Jurkat, Clone E6-1 (cell line): ENCODE measurements at places on chromosomes 4 and X.

DNA sequence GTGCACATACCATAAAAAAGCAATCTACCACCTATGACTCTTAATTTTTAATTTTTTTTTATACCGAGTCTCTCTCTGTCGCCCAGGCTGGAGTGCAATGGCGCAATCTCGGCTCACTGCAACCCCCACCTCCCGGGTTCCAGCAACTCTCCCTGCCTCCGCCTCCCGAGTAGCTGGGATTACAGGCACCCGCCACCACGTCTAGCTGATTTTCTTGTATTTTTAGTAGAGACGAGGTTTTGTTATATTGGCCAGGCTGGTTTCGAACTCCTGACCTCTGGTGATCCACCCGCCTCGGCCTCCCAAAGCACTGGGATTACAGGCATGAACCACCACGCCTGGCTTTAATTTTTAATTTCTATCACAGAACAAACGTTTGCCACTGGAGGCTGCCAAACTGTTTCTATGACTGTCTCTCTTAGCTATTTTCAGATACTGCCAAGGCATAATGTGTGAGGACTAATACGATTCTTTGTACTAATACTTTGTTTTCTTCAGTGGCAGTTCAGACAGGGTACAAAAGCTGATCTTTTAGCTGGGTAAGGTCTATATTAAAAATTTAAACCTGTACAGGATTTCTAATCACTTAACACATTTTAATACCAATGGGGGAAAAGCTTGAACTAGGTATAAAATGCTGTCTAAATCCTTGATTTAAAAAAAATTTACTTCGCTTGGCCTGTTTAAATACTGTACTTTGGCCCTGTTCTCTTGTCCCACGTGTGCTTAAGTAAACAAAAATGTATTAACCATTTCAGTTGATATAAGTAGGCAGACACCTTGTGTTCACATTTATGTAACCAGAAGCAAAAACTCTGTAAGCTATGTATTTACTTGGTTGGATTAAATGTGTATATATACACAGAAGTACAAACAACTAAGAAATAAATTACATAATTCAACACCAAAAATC is 2.3 kb downstream of the PGRMC2 start:
- DNase-seq: no peak

GRCh38 chr4:26217961-26218676 is 102.7 kb upstream of the RBPJ start:
- no peak for DNase-seq

DNA sequence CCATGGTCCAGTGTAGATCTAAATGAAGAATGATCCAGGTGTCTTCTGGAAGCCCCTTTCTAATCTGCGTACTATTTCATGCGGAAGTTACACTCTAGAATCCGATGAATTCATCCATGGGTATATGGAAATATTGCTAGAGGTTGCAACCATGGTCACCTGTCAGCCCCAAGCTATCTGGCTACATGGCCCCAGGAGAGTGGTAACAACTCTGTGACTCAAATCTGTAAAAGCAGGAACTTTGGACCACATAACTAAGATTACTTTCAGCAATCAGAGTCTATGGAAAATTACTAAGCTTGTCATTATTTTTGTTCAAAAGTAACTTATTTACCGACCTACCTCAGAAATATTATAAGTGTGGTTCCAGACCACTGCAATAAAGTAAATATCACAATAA is 150.6 kb upstream of the MED14 start:
- no peak for DNase-seq

- DNase-seq: no peak
Measured at GRCh38 chr4:836003-836511, 10.1 kb upstream of the CPLX1 start.

DNA sequence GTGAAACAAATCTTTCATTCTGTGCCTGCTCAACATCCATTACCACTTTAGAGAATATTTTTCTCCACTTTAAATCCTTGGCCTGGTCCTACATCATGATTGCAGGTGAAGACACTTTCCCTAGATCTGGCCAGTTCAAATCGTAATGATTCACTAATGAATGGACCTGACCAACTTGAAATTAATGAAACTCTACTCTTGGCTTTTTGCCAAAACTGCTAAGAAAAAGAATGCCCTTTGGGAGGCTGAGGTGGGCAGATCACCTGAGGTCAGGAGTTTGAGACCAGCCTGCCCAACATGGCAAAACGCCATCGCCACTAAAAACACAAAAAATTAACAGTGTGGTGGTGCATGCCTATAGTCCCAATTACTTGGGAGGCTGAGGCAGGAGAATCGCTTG is 1082.6 kb upstream of the LCORL start:
- no peak for DNase-seq

- peak; percentile 7 for DNase-seq
Measured at GRCh38 chr4:38529189-38530115, 134.5 kb upstream of the KLF3 start.

GRCh38 chr4:156676116-156676851 is 295.3 kb downstream of the PDGFC start:
- no peak for DNase-seq

DNA sequence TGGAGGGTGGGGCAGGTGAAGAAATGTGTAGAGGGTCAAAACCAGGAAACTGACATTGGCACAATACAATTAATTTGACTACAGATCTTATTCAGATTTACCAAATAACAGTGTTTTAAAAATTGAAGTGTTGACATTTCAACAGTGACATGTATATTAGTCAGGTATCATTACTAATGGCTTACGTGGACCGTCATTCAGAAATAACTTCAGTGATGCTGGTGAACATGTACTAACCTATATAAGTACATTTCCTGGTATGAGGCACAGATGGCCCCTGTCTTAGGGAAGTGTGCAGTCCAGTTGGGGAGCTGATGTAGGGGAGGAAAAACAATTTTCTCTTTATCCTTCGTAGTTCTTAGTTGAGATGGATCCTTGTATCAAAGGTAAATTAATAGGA is 22.3 kb upstream of the MAOA start:
- DNase-seq: no peak

DNA sequence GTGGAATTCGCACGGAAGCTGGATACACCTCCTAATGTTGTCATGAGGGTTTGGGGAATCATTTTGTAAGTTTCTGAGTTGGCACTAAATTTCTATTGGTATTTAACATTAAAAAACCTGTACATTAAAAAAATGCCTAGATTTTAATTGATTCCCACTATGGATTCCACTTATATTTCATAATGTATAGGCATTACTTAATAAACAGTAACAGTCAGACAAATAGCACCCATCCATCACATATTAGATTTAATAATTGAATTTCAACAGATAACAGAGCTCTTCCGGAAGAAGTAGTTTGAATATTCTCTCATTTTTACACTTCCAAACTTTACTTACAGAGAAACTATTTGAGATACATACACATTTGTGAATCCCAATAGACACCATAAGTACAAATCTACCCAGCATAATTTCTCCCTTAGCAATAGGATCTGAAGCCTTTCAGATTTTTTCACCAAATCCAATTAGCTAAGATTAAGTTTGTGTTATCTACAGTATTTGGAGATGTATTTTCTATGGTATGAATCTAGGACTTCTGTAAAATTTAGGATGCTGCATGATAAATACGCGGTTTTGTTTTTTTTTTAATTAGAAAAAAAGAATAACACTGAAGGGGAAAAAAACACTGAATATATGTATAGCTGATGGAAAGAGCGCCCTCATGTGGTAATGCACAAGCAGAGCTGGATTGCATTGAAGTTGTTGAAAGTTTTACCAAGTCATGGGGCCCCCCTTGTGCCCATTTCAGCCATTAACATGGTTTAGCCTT is 12.2 kb upstream of the ODAM start:
- peak; percentile 58 for DNase-seq

DNA sequence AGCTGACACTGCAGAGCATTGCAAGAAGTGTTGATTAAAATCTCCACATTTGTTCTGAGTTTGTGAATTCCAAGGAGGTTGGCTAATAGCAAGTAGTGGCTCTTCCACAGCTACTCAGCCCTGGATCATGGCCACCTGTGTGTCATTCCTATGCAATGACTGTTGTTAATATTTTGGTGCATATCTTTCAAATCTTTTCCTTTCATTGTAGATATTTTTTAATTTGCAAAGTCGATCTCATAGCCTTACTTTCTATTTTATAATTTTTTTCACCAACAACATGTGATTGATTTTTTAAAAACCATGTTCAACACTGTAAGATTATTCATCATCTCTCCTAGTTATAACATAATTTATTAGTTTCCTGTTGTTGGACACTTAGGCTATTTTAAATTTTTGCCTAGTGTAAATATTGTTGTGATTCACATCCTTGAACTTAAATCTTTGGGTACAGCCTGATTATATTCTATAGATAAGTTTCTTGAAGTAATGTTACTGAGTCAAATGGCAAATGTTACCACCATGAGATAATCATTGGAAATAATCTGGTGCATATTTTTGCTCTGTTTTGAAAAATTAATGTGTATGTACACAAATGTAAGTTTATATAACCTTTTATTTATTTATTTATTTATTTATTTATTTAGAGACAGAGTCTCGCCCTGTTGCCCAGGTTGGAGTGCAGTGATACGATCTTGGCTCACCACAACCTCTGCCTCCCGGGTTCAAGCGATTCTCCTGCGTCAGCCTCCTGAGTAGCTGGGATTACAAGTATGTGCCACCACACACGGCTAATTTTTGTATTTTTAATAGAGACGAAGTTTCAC is 17.1 kb upstream of the ARHGAP10 start:
- DNase-seq: no peak

DNA sequence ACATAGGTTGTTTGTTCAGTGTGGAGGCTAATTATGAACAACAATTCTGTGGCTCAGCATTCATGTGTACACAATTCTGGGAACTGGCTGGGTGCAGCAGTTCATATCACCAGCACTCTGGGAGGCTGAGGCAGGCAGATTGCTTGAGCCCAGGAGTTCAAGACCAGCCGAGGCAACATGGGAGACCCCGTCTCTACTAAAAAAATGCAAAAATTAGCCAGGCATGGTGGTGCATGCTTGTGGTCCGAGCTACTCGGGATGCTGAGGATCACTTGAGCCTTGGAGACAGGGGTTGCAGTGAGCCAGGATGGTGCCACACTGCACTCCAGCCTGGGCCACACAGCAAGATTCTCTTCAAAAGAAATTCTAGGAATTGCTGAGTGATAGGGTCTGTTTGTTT is 4.5 kb upstream of the PPP2R2C start:
- no peak for DNase-seq

- DNase-seq: no peak
Measured at GRCh38 chrX:115912372-115912897, 258.1 kb upstream of the AGTR2 start.

DNA sequence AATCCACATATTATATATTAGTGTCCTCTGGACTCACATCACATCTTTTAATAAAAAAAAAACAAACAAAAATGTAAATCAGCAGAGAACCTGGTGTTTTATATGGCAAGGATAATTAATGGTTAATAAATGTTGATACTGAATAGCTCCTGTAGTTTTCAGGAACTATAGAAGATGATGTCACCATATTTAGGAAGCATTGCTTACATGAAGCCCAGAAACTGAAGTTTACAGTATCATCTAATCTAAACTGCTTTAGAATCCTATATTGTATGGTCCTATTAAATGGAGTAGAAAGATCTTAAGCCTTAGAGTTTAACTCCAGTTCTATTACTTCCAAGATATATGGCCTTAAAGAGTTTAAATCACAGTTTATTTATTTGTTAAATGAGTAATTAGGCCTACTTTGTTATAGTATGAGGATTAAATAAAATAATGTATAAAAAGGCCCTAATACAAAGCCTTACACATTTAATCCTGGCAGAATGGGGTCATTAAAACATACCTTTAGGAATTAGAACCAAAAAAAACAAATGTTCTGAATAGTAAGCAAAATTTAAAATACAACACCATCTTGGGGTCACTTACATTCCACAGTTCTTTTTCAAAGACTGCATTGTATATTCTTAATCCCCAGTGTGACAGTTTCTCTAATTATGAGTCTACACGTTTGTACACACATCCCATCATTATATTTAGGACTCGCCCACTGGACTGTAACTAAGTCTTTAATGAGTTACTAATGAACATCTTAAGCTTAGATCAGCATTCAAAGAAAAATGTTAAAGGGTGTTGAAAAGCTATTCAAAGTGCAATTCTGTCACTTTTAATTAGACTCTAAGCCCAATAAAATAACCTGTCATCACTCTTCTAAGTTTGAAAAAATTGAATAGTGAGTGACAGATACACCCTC is 305.9 kb downstream of the ADGRL3 start:
- DNase-seq: no peak

GRCh38 chr4:116453127-116453526 is 632.2 kb downstream of the TRAM1L1 start:
- no peak for DNase-seq

- no peak for DNase-seq
Measured at GRCh38 chr4:78247536-78248285, 190.6 kb downstream of the FRAS1 start.

DNA sequence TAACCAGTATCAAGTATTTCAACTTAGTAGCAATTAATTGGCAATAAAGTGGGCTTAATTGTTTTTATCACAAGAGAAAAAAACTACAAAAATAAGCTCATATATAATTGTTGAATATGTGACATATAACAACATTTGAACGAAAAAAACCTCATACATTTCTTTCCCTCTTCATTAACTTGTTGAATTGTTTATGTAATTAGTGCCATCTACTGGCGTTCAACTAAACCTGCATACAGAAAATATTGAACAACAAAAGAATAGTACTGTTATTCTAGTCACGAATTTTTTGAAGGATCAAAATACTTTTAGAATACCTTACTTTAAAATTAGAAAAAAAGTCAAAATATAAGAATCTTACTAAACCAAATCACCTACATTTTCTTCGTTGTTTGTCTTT is 586.5 kb upstream of the FTHL17 start:
- no peak for DNase-seq

- no peak for DNase-seq
Measured at GRCh38 chr4:149841686-149842085, 26.0 kb upstream of the IQCM start.

DNA sequence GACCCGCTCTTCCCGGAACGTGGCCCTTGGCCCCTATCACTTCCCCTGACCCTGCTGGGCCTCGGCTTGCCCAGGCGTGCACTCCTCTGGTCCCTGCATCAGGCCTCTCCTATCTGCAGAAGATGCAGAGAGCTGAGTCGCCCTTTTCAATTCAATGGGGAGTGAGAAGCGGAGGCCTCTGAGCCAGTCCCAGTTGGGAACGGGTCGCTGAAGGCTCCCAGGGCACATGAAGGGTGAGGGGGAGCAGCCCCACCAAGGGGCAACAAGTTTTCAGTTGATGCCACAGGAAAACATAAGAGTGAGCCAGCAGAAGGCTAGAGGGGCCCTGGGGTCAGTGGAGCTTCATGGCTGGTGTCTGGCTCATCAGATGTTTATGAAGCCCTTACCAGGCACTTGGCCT is 17.1 kb downstream of the PSAPL1 start:
- DNase-seq: no peak

- no peak for DNase-seq
Measured at GRCh38 chr4:152029631-152030030, 268.8 kb upstream of the GATB start.

GRCh38 chr4:61336488-61336887 is 136.4 kb downstream of the ADGRL3 start:
- DNase-seq: no peak

DNA sequence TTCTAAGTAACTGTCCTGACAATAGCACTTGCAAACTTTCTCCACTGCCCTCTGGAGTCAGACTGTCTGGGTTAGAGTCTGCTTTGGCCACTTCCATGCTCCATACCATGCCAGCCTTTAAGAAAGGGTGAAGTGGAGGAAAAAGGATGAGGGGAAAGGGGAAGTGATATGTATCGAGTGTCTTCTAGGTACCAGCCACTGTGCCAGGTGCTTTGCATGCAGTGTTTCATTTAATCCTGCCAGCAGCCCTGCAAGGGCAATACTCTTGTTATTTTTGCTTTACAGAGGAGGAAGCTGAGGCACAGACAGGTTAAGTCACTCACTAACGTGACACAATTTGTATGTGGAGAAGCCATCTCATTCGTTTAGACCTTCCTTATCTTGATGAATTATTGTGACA is 55.6 kb downstream of the RTL9 start:
- DNase-seq: no peak
